ENCODE measurements at places on chromosomes 1 and 21.

DNA sequence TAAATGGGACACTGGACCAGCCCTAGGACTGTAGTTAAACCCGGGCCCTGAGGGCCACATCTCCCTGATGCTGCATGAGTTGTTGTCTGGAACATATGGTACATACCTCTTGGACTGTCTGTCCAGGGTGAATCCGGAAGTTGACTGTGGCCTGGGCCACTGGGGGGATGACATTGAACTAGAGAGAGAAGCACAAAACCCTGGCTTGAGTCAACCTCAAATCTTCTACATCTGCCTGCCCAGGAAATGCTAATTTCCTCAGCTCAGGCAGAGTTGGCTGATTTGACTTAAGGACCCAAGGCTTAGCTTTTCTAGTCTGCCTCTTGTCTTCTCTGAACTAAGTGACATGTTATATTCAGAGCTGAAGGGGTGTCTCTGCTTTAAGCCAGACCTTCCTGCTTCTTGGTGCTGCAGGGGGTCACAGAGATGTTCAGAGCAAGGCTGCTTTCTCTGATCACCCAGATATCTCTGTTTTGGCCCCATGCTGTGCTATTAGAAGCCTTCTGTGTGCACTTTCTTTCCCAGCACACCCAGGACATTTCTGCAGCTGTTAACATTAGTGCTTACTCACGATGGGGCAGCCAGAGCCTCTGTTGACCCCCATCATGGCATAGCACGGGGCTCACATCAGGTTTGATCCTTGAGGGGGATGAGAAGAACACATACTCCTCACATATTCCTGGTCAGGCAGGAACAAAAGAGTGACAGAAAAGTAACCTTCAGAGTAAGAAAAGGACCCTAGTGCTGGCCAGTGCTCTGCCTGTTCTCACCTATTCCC lies 9.6 kb downstream of the PM20D1 start:
- no peak for DNase-seq

DNA sequence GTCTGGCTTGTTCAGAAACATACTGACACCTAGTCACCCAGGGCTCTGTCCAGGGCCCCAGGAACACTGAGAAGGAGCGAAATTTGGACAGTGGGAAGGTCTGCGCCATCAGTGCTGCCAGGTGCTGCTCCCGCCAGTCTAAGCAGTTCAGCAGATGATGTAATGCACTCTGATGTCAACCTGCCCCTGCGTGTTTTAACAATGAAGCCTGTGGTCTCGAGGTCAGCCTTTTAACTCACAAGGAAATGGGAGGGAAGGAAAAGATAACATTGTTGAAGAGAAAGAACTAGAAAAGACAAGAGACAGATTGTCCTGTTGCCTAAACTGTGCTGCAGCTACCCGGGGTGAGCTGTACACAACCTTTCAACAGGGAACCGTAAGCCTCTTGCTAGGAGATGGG lies 126.6 kb upstream of the IFFO2 start:
- DNase-seq: peak; percentile 84

GRCh38 chr1:99171184-99171813 lies 93.0 kb upstream of the PLPPR4 start:
- DNase-seq: no peak

- DNase-seq: no peak
Observed at GRCh38 chr21:31429506-31429905, 85.4 kb upstream of the TIAM1 start.

- DNase-seq: no peak
Observed at GRCh38 chr1:92833840-92834239, 2.0 kb downstream of the RPL5 start.

GRCh38 chr1:87719658-87720057 lies 391.0 kb downstream of the LMO4 start:
- no peak for DNase-seq

DNA sequence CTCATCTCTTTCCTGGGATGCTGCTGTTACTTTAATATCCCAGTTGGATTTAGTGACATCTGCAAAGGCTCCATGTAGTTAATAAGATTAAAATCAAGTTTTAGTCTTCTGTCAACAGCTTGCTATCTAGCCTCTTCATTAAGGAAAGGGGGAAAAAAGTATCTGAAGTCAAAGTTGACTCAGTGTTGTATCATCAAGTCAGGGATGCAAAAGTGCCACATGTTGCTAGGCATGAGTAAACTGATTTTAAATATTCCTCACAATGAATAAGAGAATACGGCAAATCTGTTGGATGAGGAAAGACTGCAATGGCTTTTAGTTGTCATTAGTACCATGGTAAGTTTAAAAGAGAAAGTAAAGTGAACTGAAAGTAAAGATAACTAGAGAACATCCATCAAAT lies 383.2 kb upstream of the ZRANB2 start:
- DNase-seq: peak; percentile 10

- DNase-seq: peak; percentile 45
Observed at GRCh38 chr1:190172651-190173430, 304.8 kb downstream of the BRINP3 start.

DNA sequence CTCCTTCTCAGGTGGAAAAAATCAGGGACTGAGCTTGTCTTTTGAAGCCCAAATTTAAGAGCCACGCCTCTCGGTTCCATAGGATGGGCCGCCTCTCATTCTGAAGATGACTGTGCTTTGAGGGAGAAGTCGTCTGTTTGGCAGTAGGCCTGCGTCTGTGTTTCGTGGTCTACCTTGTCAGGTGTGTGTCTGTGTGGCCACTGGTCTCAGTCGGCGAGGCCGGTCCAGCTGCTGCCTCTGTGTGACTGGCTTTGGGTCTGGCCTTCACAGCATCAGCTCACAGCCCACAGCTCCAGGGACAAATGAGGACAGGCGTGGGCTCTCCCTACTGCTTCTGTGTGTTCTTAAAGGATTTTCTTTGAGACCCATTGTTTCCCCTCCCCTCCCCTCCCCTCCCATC lies 50.3 kb downstream of the B3GALT5 start:
- no peak for DNase-seq

DNA sequence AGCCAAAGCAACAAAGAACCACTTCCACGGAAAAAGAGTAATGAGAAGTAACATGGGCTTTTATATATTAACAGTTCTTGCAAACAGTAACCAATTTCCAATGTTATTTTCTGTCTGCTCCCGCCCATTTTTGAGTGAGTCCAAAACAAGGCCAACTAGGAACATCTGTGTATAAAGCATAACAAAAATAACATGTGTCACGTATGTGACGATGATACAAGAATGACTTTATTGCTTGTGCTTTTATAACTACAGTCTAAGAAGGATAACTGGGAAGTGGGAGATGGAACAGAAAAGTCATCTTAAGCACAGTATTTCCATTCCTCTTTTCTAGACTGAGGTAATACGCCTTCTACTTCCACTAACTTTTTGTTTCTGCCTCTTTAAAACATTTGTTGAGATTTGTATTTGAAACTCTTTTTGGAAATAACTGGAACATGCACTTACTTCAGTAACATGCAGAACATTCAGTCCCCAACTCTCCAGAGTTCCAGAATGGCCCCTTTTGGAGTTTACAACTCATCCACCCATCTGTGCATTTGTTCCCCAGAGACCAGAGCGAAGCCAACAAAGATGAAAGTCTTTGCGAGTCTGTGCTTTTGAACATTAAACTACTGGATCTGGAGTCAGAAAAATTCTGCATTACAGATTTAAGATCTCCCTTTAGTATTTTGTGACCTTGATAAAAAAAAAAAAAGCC lies 143.0 kb upstream of the ZRANB2 start:
- no peak for DNase-seq

DNA sequence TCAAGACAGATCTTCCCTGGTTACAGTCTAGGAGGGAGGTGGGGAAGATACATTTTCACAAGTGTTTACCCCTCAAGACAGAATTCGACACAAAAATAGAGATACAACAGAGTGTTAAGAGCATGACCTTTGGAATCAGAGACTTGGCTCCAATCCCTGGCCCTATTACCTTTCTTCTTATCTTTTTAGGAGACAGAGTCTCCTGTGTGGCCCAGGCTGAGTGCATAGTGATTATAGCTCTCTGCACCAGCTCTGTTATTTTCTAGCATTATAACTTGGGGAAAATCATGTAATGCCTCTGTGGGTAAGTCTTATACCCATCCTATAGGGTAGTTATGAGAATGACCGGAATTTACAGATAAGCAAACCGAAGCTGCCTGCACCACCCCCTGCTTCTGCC lies 9.8 kb downstream of the NIPAL3 start:
- no peak for DNase-seq

- peak; percentile 2 for DNase-seq
Observed at GRCh38 chr1:57857809-57858208, 433.9 kb upstream of the DAB1 start.

- DNase-seq: no peak
Observed at GRCh38 chr1:203101813-203102634, 16.2 kb upstream of the MYOG start.

Measured in fibroblast of the aortic adventitia (primary cell).